ENCODE measurements at places on chromosomes 3 and 15.

DNA sequence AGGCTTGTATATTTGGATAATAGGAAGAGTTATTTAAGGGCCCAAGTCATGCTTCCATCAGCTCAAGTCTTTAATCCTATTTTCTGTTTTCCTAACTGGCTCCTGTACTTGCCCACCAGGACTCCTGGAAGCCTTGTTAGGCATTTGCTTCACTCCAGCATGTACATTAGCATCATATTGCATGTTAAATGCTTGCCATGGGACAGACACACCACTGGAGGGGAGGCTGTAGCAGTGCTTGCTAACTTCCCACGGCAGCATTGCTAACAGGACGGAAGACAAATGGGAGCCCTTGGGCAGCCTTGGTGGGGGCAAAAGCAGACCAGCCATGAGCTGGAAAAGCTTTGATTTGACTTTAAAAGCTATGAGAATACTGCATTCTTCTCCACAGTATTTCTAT, 6.1 kb downstream of the TMOD2 start:
- DNase-seq: no peak

- no peak for DNase-seq
These were observed 276.3 kb downstream of the RYR3 start for GRCh38 chr15:33586786-33587697.

GRCh38 chr3:101873619-101874018, 24.3 kb downstream of the NFKBIZ start:
- DNase-seq: no peak

GRCh38 chr15:33971811-33972210, 3.5 kb downstream of the CHRM5 start:
- DNase-seq: no peak

DNA sequence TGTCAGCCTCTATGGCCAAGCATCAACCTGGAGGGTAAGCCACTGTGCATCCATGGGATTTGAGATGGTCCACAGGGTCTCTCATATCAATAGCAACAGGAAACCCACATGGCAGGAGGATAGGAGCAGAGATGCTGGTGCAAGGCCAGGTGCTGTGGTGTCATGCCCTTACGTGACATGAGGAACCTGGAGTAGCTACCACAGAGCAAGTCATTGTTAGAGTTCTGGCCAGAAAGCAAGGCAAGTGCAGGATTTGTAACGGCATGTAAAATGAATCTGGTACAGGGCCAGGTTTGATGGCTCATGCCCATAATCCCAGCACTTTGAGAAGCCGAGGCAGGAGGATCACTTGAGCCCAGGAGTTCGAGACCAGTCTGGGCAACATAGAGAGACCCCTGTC, 14.8 kb upstream of the ZNF774 start:
- DNase-seq: no peak
